Neural crest cell (in vitro differentiated cells): ENCODE measurements at places on chromosomes 4 and X. TPM values are rescaled to one million over a fixed set of nuclear protein-coding genes. Genes with fewer than 3 reads are reported as not detected.

Gene ATP2B3
- total RNA-seq, result 0.05 and 0.11 TPM in 2 replicates

Gene GAGE13
- total RNA-seq, result not detected in 2 replicates

Gene PLAC1
- total RNA-seq, result not detected in 2 replicates

Gene NHSL2
- 9.9 and 10.8 TPM in 2 replicates for total RNA-seq

Gene SPATA4
- total RNA-seq, result 0.44 TPM in 1 of 2 replicates, not detected in the other

Gene PALLD
- 58.7 and 63.6 TPM in 2 replicates for total RNA-seq

GRCh38 chr4:37646247-37646646 lies 39.9 kb downstream of the RELL1 start:
- no peaks in the 10 kb centered on the region for H3K27me3 ChIP-seq
- peaks cover 47% of the 10 kb centered on the region for H3K4me1 ChIP-seq
- no peak overlapping the region for H3K4me3 ChIP-seq
- no peak overlapping the region for H3K27ac ChIP-seq
- H3K36me3 ChIP-seq, result peaks cover 12% of the 10 kb centered on the region
- DNase-seq, result no peak

DNA sequence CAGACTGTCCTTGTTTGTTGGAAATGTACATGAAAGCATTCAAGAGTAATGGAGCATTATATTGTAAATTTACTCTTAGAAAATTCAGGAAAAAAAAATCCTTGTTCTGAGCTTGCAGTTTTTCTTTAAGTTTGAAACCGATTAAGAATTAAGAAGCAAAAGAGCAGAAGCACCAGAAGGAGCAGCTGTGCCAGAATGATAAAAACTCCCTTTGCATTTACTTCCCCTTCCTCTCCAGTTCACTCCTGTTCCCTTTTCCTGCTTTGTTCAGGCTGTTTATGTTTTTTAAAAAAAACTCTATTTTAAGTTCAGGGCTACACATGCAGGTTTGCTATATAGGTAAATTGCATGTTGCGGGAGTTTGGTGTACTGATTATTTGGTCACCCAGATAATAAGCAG lies 90.3 kb downstream of the ATOH1 start:
- no peak overlapping the region for H3K27ac ChIP-seq
- no peaks in the 10 kb centered on the region for H3K4me1 ChIP-seq
- H3K27me3 ChIP-seq, result no peaks in the 10 kb centered on the region
- DNase-seq, result no peak
- no peak overlapping the region for H3K4me3 ChIP-seq
- H3K36me3 ChIP-seq, result no peaks in the 10 kb centered on the region

DNA sequence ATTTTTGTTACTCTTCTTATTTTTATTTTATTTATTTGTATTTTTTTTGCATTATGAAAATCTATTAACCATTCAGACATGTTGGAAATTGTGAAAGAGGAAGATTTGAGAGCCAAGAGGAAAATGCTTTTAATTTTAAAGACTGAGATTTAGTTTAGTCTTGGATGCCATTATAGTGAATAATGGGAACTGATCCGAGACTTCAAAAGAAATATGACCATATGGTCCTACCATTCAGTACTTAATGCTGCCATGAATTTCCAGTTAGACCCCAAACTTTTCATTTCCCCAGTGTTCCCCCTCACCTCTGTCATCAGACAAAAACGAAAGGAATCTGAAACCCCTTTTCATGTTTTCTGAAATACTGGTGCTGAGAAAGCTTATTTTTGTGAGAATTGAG lies 95.5 kb downstream of the TENM3 start:
- H3K36me3 ChIP-seq, result peaks cover 14% of the 10 kb centered on the region
- H3K27ac ChIP-seq, result no peak overlapping the region
- peaks cover 6% of the 10 kb centered on the region for H3K4me1 ChIP-seq
- no peaks in the 10 kb centered on the region for H3K27me3 ChIP-seq
- no peak overlapping the region for H3K4me3 ChIP-seq
- DNase-seq, result no peak

GRCh38 chr4:25608644-25609043 lies 47.0 kb upstream of the SLC34A2 start:
- no peaks in the 10 kb centered on the region for H3K27me3 ChIP-seq
- H3K36me3 ChIP-seq, result no peaks in the 10 kb centered on the region
- no peak overlapping the region for H3K4me3 ChIP-seq
- no peak overlapping the region for H3K27ac ChIP-seq
- no peaks in the 10 kb centered on the region for H3K4me1 ChIP-seq

GRCh38 chrX:72687396-72687795 lies 26.7 kb downstream of the PHKA1 start:
- H3K4me1 ChIP-seq, result no peaks in the 10 kb centered on the region
- peaks cover 15% of the 10 kb centered on the region for H3K36me3 ChIP-seq
- H3K4me3 ChIP-seq, result no peak overlapping the region
- no peaks in the 10 kb centered on the region for H3K27me3 ChIP-seq
- no peak for DNase-seq
- no peak overlapping the region for H3K27ac ChIP-seq

GRCh38 chr4:98446499-98447375 lies 185.6 kb downstream of the RAP1GDS1 start:
- no peak overlapping the region for H3K4me3 ChIP-seq
- H3K36me3 ChIP-seq, result peaks cover 18% of the 10 kb centered on the region
- H3K27me3 ChIP-seq, result no peaks in the 10 kb centered on the region
- H3K4me1 ChIP-seq, result no peaks in the 10 kb centered on the region

GRCh38 chrX:50629774-50630173 lies 159.1 kb upstream of the DGKK start:
- no peaks in the 10 kb centered on the region for H3K4me1 ChIP-seq
- H3K27ac ChIP-seq, result no peak overlapping the region
- no peaks in the 10 kb centered on the region for H3K27me3 ChIP-seq
- H3K4me3 ChIP-seq, result no peak overlapping the region
- DNase-seq, result no peak
- no peaks in the 10 kb centered on the region for H3K36me3 ChIP-seq

DNA sequence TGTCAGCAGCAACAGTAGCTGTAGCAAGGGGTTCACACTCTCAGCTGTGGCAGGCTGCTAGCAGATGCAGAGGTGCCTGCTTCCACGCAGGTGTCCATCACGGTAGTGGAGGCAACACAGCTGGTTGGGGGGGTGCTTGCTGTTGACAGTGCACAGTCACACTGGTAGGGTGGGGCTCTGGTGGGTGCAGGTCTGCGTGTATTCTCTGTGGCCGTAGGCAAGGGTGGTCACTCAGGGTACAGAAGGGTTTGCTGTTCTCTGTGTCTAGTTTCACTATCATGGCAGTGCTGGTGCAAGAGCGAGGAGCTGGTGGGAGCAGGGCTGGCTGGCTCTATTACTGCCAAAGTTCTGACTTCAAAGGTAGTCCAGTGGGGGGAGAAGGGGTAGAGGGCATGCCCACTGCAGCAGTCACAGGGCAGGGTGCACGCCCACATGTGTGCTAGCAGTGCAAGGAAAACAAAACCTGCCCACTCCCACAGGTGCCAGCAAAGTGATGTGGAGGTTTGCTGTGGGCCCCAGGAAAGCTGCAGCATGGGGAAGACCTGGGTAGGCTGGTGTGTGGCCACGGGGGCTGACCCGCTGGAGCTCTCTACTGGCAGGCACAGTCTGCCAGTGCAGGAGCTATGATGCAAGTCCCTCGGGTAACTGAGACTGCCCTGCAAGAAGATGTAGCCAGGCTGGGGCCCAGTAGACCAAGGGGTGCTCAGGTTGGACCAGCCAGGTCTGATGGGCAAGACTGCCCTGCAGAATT lies 21.6 kb upstream of the WDR17 start:
- no peaks in the 10 kb centered on the region for H3K4me1 ChIP-seq
- no peak for DNase-seq
- H3K27ac ChIP-seq, result no peak overlapping the region
- H3K36me3 ChIP-seq, result peaks cover 4% of the 10 kb centered on the region

- no peak overlapping the region for H3K4me3 ChIP-seq
- H3K36me3 ChIP-seq, result no peaks in the 10 kb centered on the region
- no peak overlapping the region for H3K27ac ChIP-seq
- H3K4me1 ChIP-seq, result peaks cover 9% of the 10 kb centered on the region
- H3K27me3 ChIP-seq, result peaks cover 4% of the 10 kb centered on the region
Observed at GRCh38 chr4:138680989-138681604, 334.5 kb upstream of the NOCT start.

- no peak for DNase-seq
- no peak overlapping the region for H3K27ac ChIP-seq
- no peaks in the 10 kb centered on the region for H3K36me3 ChIP-seq
- no peak overlapping the region for H3K4me3 ChIP-seq
- H3K27me3 ChIP-seq, result peaks cover 43% of the 10 kb centered on the region
- H3K4me1 ChIP-seq, result no peaks in the 10 kb centered on the region
Observed at GRCh38 chr4:93814141-93814540, 14.4 kb upstream of the ATOH1 start.

DNA sequence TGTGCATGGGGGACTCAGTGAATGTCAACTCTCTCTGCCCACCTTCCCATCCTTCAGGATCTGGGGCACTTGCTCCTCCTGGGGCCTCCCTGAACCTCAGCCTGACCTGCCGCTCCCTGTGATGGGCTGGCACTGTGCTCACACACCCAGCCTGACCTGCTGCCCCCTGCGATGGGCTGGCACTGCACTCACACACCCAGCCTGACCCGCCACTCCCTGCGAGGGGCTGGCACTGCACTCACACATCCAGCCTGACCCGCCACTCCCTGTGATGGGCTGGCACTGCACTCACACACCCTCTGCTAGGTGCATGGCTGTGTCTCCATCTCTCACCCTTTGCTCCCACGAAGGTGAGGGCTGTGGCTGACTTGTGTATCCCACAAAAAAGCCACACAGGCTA lies 103.4 kb downstream of the ABLIM2 start:
- DNase-seq, result no peak
- no peaks in the 10 kb centered on the region for H3K36me3 ChIP-seq
- no peak overlapping the region for H3K4me3 ChIP-seq
- H3K27ac ChIP-seq, result no peak overlapping the region

- H3K27ac ChIP-seq, result no peak overlapping the region
- DNase-seq, result no peak
- no peak overlapping the region for H3K4me3 ChIP-seq
Observed at GRCh38 chrX:83521905-83522304, 13.8 kb downstream of the POU3F4 start.
